ENCODE measurements at places on chromosomes 11 and 22. TPM values are rescaled to one million over a fixed set of nuclear protein-coding genes. Genes with fewer than 3 reads are reported as not detected.
A peak's percentile ranks its signal among the peaks of the same experiment; 100 is the strongest.

The ANO3 gene
- 1.9 TPM for total RNA-seq

The SULT4A1 gene
- 10.3 TPM for total RNA-seq

GRCh38 chr22:35424761-35425160, 24.8 kb downstream of the MCM5 start:
- peaks cover 11% of the 10 kb centered on the region for H3K4me1 ChIP-seq
- no peaks in the 10 kb centered on the region for H3K27me3 ChIP-seq
- DNase-seq, result peak; percentile 48
- peak overlapping the region; percentile 35 for H3K4me3 ChIP-seq
- no peaks in the 10 kb centered on the region for H3K36me3 ChIP-seq
- H3K27ac ChIP-seq, result no peak overlapping the region

The PKP3 gene
- 3.1 TPM for total RNA-seq

- no peak overlapping the region for H3K27ac ChIP-seq
- H3K27me3 ChIP-seq, result no peaks in the 10 kb centered on the region
- H3K36me3 ChIP-seq, result no peaks in the 10 kb centered on the region
- no peak overlapping the region for H3K4me3 ChIP-seq
Measured at GRCh38 chr11:5368502-5369043, 15.0 kb upstream of the OR51M1 start.

DNA sequence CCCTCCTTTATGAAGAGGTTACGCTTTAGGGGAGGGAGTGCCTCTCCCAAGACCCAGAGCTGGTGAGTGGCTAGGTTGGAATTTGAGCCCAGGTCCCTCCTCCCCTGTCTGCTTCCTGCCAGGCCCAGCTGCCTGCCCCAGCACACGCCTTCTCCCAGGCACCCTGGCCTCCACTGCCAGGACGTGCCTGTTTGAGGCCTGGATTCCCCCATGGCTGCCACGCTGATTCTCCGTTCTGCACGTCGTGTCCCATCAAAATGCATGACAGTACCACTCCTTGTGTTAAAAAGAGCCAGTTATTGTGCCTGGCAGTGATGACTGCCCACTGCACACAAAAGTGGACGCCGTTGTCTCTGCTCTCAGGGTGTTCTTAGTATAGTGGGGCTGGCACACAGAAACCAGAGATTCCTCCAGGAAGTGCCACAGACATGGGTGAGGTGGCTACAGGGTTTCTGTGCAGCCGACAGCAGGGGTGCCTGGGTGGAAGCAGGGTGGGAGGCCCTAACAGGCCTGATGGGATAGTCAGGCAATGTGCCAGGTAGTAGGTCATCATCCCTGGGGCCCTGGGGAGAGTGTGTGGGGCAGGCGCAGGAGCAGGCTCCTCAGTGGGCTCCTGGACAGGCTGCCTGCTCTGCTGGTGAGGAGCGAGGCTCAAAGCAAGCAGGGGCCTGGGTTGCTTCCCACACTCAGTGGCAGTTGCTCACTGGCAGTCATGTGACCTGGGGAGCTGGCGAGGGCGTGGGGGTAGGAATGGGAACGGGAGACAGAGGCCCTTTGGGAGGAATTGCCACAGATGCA, 24.2 kb downstream of the MED15 start:
- peak; percentile 69 for DNase-seq
- no peaks in the 10 kb centered on the region for H3K27me3 ChIP-seq
- peaks cover 52% of the 10 kb centered on the region for H3K4me1 ChIP-seq

DNA sequence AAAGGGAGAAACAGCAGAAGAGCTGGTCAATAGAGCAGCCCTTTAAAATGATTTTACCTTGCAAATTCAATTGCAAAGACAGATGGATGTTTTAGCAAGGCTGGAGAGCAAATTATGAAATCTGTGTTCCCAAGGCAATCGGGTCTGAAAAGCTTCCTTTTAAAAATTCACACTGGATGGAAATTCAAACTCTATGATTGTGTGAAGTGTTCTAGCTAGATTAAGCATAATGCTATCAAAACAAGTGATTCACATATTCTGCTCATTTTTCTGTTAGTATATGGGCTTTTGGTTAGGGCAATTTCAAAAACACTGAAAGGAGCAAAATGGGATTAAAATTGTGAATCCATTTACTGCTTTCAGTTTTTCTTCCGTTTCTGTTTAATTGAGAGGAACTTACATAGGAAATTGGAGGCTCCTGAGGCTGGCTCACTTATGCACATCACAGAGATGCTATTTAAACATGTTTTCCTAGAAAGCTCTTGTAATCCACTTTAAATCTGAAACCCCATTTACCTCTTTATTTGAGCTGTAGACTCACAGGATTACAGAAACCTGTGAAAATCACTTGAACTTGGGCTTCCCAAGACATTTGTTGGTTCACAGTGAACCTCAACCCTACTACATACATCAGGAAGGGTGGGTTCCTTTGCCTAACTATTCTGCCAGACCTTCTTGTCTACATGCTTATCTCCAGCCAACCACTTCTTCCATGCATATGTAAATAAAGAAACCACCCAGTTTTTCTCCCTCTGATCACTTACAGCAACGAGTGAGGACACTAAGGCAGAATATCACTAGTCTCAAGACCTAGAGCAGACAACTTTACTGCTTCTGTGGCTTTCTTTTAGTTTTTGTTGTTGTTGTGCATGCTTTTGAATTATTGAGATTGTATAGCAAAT, 201.9 kb upstream of the PITPNB start:
- no peak for DNase-seq
- no peak overlapping the region for H3K27ac ChIP-seq
- H3K36me3 ChIP-seq, result no peaks in the 10 kb centered on the region
- H3K4me3 ChIP-seq, result no peak overlapping the region
- no peaks in the 10 kb centered on the region for H3K27me3 ChIP-seq
- peaks cover 7% of the 10 kb centered on the region for H3K4me1 ChIP-seq

The OTUB1 gene
- total RNA-seq, result 145 TPM

DNA sequence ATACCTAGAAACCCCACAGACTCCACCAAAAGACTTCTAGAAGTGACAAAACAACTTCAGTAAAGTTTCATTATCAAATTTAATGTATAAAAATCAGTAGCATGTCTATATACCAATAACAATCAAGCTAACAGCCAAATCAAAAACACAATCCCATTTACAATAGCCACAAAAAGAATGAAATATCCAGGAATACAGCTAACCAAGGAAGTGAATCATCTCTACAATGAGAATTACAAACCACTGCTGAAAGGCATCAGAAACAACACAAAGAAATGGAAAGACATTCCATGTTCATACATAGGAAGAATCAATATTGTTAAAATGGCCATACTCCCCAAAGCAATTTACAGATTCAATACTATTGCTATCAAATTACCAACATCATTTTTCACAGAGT, 46.0 kb downstream of the PRCP start:
- H3K27ac ChIP-seq, result no peak overlapping the region
- no peaks in the 10 kb centered on the region for H3K36me3 ChIP-seq
- no peaks in the 10 kb centered on the region for H3K27me3 ChIP-seq
- H3K4me1 ChIP-seq, result no peaks in the 10 kb centered on the region
- no peak overlapping the region for H3K4me3 ChIP-seq
- no peak for DNase-seq

GRCh38 chr11:9535189-9535781, 38.2 kb upstream of the WEE1 start:
- H3K27ac ChIP-seq, result no peak overlapping the region
- H3K4me1 ChIP-seq, result peaks cover 2% of the 10 kb centered on the region
- H3K4me3 ChIP-seq, result no peak overlapping the region
- no peaks in the 10 kb centered on the region for H3K36me3 ChIP-seq

DNA sequence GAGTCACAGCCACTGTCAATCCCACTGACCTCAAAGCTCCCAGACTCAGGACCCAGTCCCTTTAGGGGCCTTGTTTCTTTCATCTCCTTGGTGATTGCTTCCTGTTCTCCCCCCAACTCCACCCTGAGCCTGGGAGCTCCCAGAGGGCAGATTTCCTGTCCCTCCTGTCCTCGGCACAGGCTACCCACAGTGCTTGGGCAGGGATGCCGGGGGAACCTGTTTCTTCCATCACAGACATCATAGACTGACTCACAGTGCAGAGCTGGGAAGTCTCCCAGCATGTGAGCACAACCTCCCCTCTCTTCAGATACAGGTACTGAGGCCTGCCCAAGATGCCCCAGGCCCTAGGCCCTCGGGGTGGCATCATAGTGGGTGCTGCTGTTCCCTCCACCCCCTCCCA, 16.6 kb downstream of the TRIM29 start:
- no peaks in the 10 kb centered on the region for H3K27me3 ChIP-seq
- no peak for DNase-seq
- no peaks in the 10 kb centered on the region for H3K4me1 ChIP-seq
- no peak overlapping the region for H3K4me3 ChIP-seq
- H3K36me3 ChIP-seq, result no peaks in the 10 kb centered on the region

All from testis (tissue), 5 donors.